ENCODE measurements at places on chromosomes 16 and 17.

GRCh38 chr17:35214631-35215273 is 20.6 kb upstream of the SLC35G3 start:
- no peak for DNase-seq

DNA sequence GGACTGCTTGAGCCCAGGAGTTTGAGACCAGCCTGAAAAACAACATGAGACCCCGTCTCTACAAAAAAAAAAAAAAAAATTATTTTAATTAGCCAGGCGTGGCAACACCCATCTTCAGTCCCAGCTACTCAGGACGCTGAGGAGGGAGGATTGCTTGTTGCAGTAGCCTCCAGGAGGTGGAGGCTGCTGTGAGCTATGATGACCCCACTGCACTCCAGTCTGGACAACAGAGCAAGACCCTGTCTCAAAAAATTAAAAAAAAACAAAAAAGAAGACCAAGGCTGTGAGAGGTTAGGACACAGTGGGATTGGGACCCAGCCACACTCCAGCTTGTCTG is 1.3 kb upstream of the SNAI3 start:
- DNase-seq: no peak

- DNase-seq: no peak
Observed at GRCh38 chr16:81938326-81939163, 72.7 kb downstream of the SDR42E1 start.

- DNase-seq: no peak
Observed at GRCh38 chr17:35801583-35802224, 6.3 kb upstream of the MMP28 start.

DNA sequence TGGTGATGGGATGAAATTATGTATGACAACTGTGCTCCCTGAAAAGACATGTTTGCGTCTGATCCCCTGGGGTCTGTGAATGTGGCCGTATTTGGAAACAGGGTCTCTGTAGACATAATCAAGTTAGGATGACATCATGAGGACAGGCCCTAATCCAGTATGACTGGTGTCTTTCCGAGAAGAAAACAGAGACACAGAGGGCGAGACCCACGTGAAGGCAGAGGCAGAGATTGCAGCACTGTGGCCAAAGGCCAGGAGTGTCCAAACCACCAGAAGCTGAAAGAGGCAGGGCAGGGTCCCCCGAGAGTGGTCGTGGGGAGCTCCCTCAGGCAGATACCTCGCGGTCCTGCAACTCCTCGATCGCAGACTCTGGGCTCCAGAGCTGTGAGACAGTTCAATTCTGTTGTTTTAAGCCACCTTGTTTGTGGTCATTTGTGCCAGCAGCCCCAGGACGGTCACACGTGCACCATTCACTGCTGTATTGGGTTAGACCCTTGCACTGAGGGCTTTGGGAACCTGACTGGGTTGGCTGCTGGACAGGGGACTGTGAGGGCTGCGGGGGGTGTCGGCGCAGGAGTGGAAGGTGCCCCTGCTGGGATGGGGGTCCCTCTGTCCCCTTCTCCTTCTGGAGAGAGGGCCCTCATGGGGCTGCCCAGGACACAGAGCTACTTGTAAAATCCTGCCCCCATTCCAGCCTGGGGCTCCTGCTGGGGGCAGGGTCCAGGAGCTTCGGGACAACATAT is 27.7 kb downstream of the METRNL start:
- DNase-seq: no peak

DNA sequence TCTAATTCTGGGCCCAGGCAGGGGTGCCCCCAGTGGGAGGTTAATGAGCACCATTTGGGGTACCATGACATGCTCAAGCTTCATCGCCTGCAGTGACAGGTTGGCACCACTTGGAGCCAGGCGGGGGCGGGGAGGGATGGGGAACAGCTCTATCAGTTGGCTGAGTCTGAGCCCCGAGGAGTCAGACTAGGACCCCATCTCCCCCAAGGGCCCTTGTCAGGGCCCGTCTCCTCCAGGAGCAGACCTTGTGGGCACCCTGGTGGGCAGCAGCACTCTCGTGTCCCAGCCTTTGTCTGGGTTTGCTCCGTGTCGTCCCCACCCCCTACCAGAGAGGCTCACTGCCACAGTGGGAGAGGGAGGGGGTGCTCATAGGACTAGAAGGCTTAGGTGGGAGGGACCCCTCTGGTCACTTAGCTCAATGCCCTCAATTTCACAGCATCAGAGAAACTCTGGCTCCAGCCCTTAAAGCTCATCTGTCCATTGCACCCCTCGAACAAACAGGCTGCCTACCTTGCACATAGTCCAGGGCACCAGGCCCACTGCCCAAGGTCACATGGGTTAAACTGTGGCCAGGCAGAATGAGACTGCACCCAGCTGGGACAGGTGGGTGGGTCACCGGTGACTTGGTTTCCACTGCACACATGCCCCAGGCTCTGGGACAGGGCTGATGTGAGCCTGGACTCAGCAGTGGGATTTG is 4.1 kb downstream of the PPP1R9B start:
- DNase-seq: no peak

- DNase-seq: peak; percentile 67
Observed at GRCh38 chr17:42179911-42180410, 981 bp downstream of the KCNH4 start.

- no peak for DNase-seq
Observed at GRCh38 chr16:29676989-29677785, 1.8 kb upstream of the QPRT start.

DNA sequence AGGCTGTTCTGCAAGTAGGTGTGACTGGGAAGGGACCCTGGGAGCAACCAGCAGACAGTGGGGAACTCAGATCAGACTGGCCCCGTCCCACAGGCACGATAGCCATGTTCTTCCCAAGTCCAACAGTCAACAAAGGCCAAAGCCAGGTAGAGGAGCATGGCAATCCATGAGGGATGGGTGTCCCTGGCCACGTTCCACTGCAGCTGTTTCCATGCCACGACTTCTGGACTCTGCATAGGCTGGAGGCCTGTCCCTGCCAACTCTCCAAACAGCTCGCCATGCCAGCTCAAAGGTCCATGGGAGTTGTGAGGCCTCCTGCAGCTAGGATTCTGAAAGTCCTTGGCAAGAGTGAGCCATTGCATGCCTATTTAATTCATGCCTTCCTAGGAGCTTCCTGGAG is 459.8 kb downstream of the CDH8 start:
- no peak for DNase-seq

DNA sequence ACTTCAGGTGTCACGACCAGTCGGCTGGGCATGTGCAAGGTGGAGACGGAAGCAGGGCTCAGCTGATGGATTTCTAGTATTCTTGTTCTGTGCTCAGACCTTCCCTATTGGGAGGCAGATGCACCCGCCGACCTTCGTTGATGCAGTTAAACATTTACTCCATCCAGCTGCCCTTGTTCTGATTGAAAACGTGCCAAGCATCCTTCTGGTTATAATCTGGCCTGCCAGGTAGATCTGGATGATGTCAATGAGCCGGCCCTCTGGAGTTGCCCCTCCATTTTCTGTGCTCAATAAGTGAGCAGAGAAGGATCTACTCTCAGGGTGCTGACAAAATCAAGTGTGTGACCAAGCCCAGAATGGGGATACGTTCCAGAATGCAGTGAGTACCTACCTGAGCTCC is 38.3 kb downstream of the CCDC182 start:
- DNase-seq: no peak

- DNase-seq: peak; percentile 19
Observed at GRCh38 chr17:47615766-47616424, 33.8 kb upstream of the KPNB1 start.

- no peak for DNase-seq
Observed at GRCh38 chr17:27333410-27333980, 39.6 kb downstream of the WSB1 start.

- DNase-seq: no peak
Observed at GRCh38 chr17:39617100-39617445, 9.4 kb upstream of the NEUROD2 start.

DNA sequence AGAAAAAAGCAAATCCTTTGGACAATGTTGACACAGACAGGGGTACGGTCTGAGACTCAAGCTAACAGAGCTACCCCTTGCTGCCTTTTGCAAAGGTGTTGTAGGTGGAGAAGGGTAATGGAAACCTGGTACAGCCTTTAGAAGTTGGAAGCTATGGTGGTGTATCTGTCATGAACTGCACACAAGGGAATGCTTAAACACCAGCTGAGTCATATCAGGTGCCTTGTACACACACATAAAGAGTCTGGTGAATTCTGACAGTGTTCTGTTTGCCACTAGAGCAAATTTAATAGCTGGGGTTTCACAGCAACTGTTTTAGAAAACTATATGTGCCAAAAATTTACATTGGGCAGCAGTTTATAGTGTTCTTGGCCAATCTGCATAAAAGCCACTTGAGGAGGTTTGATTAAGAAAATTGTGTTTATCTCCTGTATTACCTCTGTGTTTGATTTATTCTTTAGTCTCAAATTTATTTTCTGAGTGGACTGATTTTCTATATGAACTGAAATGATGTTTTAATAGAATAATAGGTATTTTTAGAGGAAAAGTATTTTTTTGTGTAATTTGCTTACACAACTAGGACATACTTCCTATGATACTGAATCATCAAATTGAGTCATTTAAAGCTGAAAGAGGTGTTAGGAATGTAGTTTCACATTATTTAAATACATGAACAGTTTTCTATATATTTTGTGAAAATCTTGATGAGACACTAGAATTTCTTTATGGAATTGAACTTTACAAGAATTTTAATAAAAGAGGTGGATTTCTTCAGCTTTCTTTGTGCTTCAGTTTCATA is 136.9 kb downstream of the MAP2K6 start:
- DNase-seq: peak; percentile 49

DNA sequence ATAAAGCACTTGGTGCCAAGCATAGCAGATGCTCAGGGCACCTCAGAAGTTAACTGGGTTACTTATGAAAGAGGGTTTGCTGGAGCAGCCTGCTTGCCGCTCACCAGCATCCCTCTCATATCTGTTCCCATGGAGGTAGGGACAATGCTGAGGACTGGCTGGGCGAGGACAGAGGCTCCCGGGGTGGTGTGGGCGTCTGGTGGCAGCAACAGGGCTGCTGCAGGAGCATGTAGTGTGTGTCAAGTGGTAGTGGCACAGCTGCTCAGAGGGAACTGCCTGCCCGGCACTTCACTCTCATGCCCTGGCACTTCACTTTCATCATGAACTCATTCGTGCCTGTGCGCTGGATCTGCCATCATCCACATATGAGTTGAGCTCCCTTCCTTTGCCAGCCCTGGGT is 26.9 kb upstream of the ZNHIT3 start:
- DNase-seq: no peak

- no peak for DNase-seq
Observed at GRCh38 chr17:7014995-7015958, 2.9 kb downstream of the RNASEK start.
